ENCODE measurements at places on chromosomes 11 and 22. TPM values are rescaled to one million over a fixed set of nuclear protein-coding genes. Genes with fewer than 3 reads are reported as not detected.

DNA sequence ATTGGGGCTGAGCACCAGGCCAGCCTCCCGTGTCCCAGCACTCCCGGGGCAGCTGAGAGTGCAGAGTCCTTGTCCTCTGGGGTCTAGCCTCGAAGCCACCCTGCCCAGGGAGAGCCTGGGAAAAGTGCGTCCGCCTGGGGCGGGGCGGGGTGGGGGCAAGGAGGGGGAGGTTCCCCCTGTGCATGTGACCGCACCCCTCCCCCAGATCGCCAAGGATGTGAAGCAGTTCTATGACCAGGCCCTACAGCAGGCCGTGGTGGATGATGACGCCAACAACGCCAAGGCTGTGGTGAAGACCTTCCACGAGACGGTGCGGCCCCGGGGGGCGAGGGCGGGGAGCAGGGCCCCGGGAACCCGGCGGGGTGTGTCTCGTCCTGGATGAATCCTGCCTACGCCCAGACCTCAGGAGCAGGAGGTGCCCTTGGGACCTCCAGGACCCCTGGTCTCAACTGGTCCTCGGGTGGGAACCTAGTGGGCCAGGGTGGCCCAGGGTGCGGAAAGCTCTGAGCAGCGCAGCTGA, 5.3 kb upstream of the TSSC4 start:
- H3K27ac ChIP-seq: no peak overlapping the region
- H3K36me3 ChIP-seq: peaks cover 53% of the 10 kb centered on the region
- peaks cover 45% of the 10 kb centered on the region for H3K4me1 ChIP-seq
- H3K4me3 ChIP-seq: no peak overlapping the region
- no peak for DNase-seq

- no peaks in the 10 kb centered on the region for H3K27me3 ChIP-seq
- no peaks in the 10 kb centered on the region for H3K4me1 ChIP-seq
- H3K27ac ChIP-seq: no peak overlapping the region
- DNase-seq: no peak
- H3K4me3 ChIP-seq: no peak overlapping the region
- no peaks in the 10 kb centered on the region for H3K36me3 ChIP-seq
Observed at GRCh38 chr11:36265793-36266628, 23.2 kb downstream of the COMMD9 start.

- H3K4me1 ChIP-seq: peaks cover 48% of the 10 kb centered on the region
- no peak overlapping the region for H3K4me3 ChIP-seq
- no peak for DNase-seq
- peaks cover 22% of the 10 kb centered on the region for H3K36me3 ChIP-seq
- no peaks in the 10 kb centered on the region for H3K27me3 ChIP-seq
Observed at GRCh38 chr22:23282089-23282501, 101.8 kb downstream of the BCR start.

The OR52K2 gene
- not detected for total RNA-seq

The SYNGR1 gene
- total RNA-seq: 42.2 TPM

DNA sequence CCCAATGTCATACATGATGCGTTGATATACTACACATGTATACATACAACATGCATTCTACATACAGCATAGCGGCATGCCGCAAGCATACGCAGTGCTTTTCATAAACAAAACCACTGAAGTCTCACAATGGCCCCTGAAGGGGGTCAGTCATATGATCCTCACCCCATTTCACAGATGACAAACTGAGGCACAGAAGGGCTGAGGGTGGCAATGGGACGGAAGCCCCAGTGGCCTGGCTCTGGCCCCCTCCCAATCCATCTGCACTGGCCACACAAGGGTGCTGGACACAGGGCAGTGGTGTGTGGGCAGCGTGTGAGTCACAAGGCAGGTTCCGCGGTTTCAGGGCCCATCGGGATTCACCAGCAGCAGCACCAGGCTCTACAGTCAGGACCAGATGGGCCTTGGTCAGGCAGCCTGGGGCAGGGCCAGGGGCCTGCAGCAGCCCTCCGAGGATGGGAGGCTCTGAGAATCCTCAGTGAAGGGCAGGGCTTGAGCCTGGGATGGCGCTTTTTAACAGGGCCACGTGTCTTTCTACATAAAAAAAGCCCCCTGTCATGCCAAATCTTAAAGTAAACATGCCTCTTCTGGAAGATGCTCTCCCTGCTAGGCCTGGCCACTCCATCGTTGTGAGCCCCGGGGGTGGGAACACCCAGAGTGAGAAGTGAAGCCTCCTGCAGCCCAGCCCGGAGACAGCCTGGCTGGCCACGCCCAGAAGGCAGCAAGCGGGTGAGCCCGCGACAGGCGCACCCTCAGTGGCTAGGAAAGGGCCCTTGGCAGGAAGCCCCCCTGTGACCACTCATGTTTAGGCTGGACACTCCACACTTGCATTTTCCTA, 206.5 kb downstream of the CTTN start:
- no peak overlapping the region for H3K4me3 ChIP-seq
- DNase-seq: no peak
- peaks cover under 1% of the 10 kb centered on the region for H3K4me1 ChIP-seq
- H3K27ac ChIP-seq: no peak overlapping the region
- H3K36me3 ChIP-seq: no peaks in the 10 kb centered on the region
- H3K27me3 ChIP-seq: no peaks in the 10 kb centered on the region

GRCh38 chr22:37986371-37986770, 2.0 kb upstream of the SOX10 start:
- no peak for DNase-seq
- no peak overlapping the region for H3K27ac ChIP-seq
- no peak overlapping the region for H3K4me3 ChIP-seq
- H3K36me3 ChIP-seq: no peaks in the 10 kb centered on the region

DNA sequence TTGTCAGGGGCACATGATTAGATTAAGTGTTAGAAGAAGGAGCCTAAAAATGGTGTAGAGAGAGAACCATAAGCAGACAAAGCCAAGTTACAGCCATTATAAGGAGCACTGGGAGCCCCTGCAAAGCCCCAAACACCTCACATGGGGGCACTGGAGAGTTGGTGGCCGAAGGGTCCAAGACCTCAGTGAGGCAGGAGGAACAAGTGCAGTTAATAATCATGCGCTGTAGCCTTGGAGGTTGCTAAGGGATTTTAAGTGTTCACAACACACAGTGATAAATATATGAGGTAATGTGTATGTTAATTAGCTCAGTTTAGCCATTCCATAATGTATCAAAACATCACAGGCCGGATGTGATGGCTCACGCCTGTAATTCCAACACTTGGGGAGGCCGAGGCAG, 54.4 kb upstream of the JAM3 start:
- H3K27me3 ChIP-seq: no peaks in the 10 kb centered on the region
- no peak overlapping the region for H3K27ac ChIP-seq
- H3K4me1 ChIP-seq: no peaks in the 10 kb centered on the region
- no peak for DNase-seq
- H3K36me3 ChIP-seq: no peaks in the 10 kb centered on the region

- H3K27ac ChIP-seq: peak overlapping the region; percentile 49
- H3K4me3 ChIP-seq: peak overlapping the region; percentile 73
- DNase-seq: no peak
- no peaks in the 10 kb centered on the region for H3K27me3 ChIP-seq
Observed at GRCh38 chr11:103109818-103110388, 677 bp downstream of the DYNC2H1 start.

DNA sequence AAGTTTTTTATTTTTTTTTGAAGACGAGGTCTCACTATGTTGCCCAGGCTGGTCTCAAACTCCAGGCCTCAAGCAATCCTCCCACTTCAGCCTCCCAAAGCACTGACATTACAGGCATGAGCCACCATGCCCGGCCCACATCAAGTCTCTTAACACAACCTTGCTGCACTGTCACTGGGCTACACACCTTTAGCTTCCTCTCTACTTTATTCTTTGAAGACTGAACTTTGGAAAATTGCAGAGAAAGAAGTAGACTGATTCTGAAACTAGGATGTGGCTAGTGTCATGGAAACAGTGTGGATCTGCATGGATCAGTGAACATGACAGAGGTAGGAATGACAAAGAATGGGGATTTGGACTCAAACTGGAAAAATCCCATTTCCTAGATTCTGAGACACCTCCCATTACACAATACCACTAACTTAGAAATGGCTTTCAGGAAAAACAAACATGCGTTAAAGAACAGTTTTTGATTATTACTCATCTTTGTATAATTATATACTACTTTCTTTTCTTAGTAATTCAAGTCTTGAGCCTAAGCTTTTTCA, 99.6 kb upstream of the SPON1 start:
- no peaks in the 10 kb centered on the region for H3K4me1 ChIP-seq
- no peak overlapping the region for H3K27ac ChIP-seq
- H3K36me3 ChIP-seq: no peaks in the 10 kb centered on the region
- H3K27me3 ChIP-seq: no peaks in the 10 kb centered on the region
- no peak for DNase-seq

The SAA4 gene
- 1.7 TPM for total RNA-seq

DNA sequence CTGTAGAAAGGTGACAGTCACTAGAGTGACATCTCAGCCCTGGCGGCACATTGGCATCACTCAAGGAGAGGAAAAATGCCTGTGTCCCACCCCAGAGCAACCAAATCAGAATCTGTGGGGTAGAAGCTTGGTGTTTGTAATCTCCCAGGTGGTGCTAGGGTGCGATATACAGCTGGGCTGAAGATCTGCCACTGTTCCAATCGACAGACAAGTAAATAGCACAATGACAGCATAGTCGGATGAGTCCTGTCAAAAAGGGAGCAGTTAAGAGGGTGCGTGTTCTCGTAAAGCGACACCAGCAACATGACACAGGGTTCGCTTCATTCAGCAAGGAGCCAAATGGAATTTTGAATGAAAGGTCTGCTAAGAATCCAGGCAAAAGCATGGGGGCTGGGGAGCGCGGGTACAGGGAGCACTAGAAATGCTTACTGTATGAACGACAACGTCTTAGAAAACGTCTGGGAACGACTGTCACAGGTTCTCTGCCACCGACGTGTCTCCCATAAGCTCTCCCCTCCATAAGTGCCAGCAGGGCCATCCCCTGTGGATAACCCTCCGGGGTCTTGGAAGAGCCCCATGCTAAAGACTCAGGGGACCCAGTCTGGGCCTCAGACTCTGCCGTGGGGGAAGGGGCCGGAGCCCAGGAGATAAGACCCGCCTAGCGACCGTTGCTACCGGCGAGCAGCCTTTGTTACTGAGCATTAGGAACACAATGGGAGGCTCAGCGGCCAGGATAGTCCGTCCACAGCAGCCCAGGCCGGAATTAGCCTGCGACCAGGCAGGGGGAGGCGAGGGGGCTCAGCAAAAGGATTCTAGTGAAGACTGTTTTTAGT, 20.8 kb downstream of the ADA2 start:
- DNase-seq: no peak
- peak overlapping the region; percentile 21 for H3K4me3 ChIP-seq
- H3K27me3 ChIP-seq: no peaks in the 10 kb centered on the region
- H3K4me1 ChIP-seq: peaks cover 8% of the 10 kb centered on the region

DNA sequence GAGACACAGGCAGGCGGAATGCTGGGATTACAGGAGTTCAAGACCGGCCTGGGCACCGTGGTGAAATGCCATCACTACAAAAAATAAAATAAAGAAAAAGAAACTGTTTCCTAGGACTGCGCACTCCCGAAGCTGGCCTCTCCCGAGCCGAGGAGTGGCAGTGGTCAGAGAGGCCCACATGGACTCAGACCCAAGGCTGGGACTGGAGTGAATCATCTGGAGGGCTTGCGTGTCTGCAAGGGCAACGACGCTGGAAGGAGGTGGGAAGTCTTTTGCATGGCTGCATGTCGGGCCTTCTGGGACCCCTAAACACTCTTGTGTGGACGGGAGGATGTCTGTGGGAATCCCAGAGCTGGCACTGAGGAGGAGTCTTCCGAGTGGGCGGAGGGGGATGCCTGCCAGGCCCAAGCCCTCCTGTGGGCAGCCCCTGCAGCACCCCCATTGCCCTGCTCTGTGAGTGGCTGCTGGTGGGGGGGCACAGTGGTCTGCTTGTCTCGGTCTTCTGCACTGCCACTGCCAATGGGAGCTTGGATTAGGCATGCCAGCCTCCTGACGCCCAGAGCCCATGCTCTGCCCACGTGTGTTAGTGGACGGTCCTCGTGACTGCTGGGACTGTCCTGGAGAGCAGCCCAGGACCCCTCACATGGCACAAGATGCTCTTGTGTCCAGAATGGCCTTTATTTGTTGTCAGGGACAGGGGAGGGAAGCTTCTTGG, 1.8 kb upstream of the AP2A2 start:
- H3K27ac ChIP-seq: no peak overlapping the region
- peaks cover 31% of the 10 kb centered on the region for H3K4me1 ChIP-seq
- no peak overlapping the region for H3K4me3 ChIP-seq
- H3K27me3 ChIP-seq: no peaks in the 10 kb centered on the region

The TSKU gene
- total RNA-seq: 144 TPM

The TTC38 gene
- total RNA-seq: 58.7 TPM

DNA sequence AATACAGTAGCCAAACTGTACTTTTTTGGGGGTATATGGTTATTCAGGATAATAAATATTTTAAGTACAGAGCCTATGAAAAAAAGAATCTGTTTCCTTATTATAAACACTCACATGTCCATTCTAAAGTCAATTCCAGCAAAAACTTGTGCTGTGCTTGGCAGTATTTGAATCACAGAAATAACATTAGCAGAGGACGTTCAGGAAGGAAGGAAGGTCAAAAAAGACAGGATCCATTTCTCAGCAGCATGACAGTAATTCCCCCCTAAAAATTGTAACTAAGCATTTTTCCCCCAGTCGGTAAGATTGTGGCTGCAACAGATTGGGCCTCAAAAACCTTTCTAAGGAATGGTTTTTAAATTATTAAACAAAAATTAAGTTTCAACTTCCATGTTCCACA, 124.8 kb downstream of the ATG16L2 start:
- no peak overlapping the region for H3K4me3 ChIP-seq
- no peak overlapping the region for H3K27ac ChIP-seq
- no peaks in the 10 kb centered on the region for H3K4me1 ChIP-seq
- H3K27me3 ChIP-seq: no peaks in the 10 kb centered on the region
- DNase-seq: no peak

GRCh38 chr11:6652182-6652581, 3.4 kb downstream of the DCHS1 start:
- no peaks in the 10 kb centered on the region for H3K27me3 ChIP-seq
- peaks cover 24% of the 10 kb centered on the region for H3K4me1 ChIP-seq
- H3K4me3 ChIP-seq: no peak overlapping the region
- DNase-seq: no peak
- H3K36me3 ChIP-seq: no peaks in the 10 kb centered on the region

GRCh38 chr11:122162095-122162494, 46.1 kb upstream of the BLID start:
- H3K36me3 ChIP-seq: no peaks in the 10 kb centered on the region
- DNase-seq: no peak
- H3K4me3 ChIP-seq: no peak overlapping the region

- peaks cover 19% of the 10 kb centered on the region for H3K4me1 ChIP-seq
- peak overlapping the region; percentile 39 for H3K4me3 ChIP-seq
- no peak for DNase-seq
- peaks cover 11% of the 10 kb centered on the region for H3K27me3 ChIP-seq
Observed at GRCh38 chr11:117795638-117796455, 1.2 kb downstream of the DSCAML1 start.

All from vagina (tissue), 2 donors.